ENCODE measurements at places on chromosomes 2 and 18.

- DNase-seq = no peak
These were observed 193.2 kb upstream of the MEX3C start for GRCh38 chr18:51390702-51391101.

GRCh38 chr2:224271617-224272236, 130.2 kb downstream of the FAM124B start:
- no peak for DNase-seq

GRCh38 chr18:42330296-42330695, 375.3 kb downstream of the PIK3C3 start:
- DNase-seq = no peak

DNA sequence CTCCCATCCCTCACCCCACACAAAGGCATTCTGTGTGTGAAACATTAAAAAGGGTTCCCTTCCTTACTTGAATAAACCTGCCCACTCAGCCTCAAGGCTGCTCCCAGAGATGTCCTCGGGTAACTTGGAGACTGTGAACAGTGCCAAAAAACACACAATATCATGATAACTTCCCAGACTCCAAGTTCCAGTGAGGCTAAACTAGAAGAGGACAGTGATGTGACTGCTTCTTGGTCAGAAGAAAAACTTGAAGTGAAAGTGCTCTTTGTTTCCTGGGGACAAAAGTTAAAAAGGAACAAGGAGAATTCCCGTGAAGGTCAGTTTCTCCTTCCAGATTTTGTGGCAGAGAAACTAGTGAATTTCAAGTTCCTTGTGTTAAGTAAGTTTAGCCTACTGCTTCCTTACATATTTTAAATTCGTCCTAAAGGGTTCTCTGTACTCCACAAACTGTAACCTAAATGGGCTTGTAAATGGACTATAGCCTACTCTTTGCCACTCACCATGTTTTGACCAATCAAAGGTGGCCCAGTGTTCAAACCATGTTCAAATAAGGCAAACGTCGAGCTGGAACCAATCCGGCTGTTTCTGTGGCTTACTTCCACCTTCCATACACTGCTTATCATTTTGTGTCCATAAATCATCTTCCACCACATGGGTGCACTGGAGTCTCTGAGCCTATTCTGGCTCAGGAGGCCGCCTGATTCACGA, 20.4 kb downstream of the TPRKB start:
- DNase-seq = peak; percentile 28

DNA sequence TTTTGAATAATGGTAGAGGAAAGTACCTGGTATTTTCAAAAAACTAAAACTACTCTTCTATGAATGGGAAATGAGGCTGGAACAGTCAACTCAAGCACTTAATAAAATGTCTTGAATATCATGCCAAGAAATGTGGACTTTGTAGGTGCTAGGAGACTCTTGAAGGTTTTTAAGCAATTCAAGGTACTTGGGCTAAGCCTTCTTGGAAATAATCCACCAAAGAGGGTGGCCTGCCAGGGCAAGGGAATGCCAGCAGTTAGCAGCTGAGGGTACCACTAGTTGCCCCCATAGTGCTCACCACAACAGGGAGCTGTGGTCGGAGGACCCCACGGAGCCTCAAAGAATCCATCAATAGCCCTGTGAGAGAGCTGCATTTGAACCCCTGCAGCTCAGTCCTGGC, 14.6 kb upstream of the ACYP2 start:
- DNase-seq = no peak

- no peak for DNase-seq
These were observed 20.8 kb upstream of the MTA3 start for GRCh38 chr2:42547446-42548295.

GRCh38 chr18:32167980-32168730, 21.7 kb upstream of the MEP1B start:
- no peak for DNase-seq

DNA sequence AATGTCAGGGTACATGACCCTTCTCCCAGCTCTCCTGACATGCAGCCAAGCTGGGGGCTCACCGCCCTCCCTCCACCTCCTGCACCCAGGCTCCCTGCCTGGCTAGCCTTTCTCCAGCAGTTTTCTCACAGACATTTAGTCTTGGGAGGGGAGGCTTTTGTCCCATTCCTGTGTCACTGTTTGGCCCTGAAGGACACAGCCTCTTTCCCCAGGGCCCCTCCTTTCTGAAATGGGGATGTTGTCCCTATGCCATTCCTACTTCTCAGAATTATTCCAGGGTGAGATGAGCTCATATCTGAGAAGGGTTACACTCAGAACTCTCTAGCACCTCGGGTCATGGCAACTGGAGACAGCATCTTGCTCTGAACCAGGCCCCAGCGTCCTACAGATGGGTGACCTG, 47.3 kb upstream of the MRPL33 start:
- DNase-seq = no peak

- peak; percentile 25 for DNase-seq
These were observed 114.5 kb downstream of the INSIG2 start for GRCh38 chr2:118202707-118203303.

DNA sequence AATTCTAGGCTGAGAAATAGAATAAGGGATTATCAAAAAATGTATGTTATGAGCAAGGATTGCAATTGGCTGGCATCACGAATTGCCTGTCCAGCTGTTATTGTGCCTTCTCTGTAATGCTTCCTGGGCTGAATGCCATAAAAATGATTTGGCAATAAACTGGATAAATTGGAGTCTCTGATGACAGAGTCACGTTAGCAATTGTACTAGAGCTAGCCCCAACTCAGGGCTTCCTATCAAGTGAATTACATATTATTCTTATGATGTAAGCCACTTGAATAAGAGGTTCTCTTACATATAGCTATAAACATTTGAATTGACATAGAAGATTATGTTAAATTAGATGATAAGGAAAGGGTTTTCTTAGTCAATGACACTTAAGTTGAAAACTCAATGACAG, 607.5 kb upstream of the REG3G start:
- no peak for DNase-seq

GRCh38 chr2:2662037-2662846, 331.2 kb upstream of the MYT1L start:
- no peak for DNase-seq

DNA sequence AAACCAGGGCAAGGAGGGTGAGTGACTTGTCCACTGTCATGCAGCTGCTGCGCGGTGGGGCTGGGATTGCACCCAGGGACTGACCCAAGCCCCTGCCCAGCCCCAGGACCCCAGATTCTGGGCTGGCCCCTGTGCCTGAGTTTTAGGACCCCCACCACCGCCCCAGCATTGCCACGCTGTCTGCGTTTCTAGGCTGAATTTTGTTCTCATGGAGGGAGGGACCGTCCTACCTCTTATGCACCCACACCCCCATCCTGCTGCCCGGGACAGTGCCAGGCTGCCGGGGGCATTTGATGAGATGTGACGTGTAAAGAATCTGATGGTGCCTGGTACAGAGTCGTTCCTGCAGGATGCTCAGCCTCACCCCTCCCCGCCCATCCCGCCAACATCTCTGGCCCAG, 111.0 kb upstream of the ODC1 start:
- no peak for DNase-seq

GRCh38 chr18:48028696-48029095, 98.2 kb upstream of the SMAD2 start:
- no peak for DNase-seq
